Foreskin fibroblast (primary cell): ENCODE measurements at places on chromosomes 16 and 17.

DNA sequence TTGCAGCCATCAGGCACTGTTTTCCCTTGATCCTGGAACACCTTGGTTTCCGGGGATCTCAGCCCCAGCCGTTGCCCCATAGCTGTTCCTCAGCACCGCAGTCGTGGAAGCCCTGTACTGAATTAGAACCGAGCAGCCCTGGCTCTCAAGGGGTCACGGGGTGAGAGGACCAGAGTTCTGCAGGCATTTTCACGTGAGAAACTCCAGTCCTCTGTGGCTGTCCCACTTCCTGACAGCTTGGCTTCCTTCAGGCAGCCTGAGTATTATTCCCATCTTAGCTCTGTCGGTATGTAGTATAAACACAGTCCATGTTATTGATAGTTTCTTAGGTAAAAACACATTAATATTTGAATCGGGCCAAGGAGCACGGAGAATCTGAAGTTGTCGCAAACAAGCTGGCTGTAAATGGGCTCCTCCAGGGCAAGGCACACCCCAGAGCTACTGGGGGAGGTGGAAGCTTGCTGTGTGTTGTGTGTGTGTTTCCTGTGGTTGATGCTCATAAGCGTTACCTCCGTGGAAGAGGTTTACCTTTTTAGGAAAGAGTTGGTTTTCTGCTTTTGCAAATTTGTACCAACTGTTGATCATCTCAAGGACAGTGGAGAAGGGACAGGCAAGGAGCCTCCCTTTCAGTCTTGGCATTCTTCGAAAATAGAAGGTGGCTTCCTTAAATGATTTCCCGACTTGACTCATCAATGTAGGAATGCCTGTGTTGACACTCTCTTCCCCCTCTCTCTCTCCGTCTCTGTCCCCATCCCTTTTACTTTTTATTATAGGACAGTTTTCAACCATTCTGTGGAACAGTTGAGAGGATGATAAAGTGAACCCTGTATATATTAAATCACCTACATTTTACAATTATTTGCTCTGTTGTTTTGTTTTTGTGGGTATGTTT lies 208.9 kb upstream of the CHMP6 start:
- no peak for DNase-seq

DNA sequence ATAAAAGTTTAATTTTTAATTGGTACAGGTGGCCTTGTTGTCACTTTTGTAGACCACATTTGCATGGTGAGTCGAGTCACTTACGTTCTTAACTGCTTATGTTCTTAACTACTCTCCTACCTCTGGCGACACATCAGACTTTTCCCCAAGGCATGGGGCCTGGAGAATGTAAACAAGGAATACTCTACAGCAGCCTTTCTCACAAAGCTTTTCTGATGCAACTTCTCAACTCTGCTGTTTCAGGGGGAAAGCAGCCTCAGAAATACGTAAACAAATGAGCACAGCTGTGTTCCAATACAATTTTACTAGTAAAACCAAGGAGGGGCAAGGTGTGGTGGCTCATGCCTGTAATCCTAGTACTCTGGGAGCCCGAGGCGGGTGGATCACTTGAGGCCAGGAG lies 6.9 kb downstream of the KARS1 start:
- DNase-seq, result no peak

DNA sequence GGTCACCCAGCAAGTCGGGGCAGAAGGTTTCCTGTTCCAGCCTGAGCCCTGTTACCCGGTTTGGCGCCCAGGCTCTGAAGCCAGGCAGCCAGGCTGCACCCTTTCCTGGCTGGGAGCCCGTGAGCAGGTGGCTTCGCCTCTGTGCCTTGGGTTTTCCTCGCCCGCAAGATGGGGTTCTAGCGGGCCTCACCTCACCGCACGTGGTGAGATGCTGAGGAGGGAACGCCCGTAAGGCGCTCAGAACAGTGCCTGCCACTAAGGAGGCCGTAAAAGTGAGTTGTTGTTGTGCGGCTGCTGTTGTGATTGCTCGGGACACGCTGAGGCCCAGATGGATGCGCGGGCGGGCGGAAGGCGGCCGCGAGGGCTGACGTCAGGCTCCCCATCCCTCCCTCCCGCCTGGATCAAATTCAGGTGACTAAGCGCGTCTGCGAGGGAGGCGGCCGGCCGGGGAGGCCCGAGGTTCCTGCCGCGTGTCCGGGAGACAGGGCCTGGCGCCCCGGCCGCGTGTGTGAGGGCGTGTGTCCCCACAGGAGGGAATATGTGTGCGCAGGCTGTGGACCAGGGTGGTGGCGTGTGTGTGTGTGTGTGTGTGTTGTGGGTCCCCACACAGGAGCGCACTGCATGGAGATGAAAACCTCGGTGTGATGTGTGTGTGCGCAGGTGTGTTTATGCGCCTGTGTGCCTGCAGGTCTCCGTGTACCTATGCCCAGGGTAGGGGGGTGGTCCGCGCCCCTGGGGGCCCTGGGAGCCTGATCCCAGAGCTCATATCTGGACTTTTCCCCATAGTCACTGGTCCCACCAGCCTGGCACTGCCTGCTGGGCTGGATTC lies 4.3 kb downstream of the CAMKK1 start:
- peak; percentile 97 for DNase-seq

- peak; percentile 39 for DNase-seq
These were observed 65.9 kb downstream of the CEP95 start for GRCh38 chr17:64572682-64573154.

DNA sequence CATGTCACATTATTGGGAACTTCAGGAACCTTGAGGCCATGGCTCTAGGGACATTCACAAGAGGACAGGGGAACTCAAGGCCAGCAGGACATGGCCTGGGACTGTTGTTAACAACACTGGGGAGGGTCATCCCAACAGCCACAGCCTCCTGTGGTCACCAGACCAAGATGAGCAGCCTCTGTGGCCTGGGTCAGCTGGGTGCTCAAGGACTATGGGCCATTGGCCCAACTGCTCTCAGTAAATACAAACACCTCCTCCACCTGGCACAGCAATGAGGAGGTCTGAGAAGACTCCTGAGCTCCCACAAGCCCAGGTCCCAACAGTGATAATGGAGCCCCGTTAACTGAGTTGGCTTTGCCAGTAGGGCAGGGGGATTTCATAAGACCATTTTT lies 20.9 kb downstream of the KIFC3 start:
- no peak for DNase-seq

- no peak for DNase-seq
These were observed 12.2 kb downstream of the NOD2 start for GRCh38 chr16:50705436-50706110.

DNA sequence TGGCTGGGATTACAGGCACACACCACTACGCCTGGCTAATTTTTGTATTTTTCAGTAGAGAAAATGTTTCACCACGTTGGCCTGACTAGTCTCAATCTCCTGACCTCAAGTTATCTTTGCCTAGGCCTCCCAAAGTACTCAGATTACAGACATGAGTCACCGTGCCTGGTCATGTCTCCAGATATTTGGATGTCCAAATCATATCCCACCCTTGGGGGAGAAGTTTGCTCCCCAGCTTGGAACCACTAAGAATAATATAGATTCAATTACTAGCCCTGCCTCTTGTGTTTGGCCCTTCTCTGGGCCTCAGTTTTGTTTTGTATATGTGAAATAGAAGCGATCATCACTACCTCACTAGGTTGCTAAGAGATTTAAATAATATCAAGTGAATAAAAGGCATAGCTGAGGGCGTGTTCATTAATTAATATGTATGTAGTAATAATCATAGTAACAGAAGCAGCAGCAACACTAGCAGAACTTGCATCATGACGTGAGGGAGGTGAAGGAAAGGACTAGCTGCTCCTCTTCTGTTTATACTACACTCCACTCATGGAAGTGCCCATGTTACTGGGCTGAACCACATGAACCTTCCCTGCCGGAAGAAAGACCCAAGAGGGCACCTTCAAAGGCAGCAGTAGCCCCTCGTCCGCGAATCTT lies 253.6 kb upstream of the XYLT1 start:
- peak; percentile 90 for DNase-seq

DNA sequence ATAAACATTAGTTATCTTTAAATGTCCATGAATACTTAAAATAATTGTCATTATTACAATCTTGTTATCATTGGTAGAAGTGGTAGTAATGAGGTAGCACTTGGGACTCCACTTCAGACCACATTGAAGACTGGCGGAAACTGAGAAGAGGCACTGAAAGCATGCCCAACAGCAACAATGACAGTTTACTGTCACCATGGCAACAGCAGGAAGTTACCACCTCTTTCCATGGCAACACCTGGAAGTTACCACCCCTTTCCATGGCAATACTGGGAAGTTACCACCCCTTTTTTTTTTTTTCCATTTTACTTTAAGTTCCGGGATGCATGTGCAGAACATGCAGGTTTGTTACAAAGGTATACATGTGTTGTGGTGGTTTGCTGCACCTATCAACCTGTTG lies 494.9 kb upstream of the RBFOX1 start:
- no peak for DNase-seq

GRCh38 chr17:62809656-62810055 lies 1.5 kb upstream of the MARCHF10 start:
- DNase-seq, result peak; percentile 77

DNA sequence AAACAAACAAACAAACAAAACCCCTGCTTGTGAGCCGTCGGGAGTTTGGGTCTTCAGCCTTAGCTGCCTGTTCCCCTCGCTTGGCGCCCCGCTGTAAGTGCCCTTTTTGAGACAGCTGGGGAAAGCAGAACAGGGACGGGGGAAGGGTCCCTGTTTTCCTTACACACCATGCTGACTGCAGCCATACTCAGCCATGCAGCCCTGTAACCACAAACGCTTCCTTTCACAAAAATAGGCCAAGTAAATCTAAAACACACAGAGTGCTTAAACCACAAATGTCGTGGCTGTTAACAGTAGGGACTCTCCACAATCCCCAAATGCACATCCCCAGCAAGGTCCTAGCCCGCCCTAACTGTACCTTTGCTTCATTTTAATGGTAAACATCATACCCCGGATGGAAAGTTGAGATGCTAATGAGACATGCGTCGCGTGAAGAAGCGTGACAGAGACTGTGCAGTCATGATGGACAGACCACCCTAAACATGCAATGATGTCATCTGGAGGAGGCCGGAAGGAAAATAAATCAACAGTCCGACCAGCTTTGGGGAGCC lies 129.9 kb downstream of the MGAT5B start:
- no peak for DNase-seq

DNA sequence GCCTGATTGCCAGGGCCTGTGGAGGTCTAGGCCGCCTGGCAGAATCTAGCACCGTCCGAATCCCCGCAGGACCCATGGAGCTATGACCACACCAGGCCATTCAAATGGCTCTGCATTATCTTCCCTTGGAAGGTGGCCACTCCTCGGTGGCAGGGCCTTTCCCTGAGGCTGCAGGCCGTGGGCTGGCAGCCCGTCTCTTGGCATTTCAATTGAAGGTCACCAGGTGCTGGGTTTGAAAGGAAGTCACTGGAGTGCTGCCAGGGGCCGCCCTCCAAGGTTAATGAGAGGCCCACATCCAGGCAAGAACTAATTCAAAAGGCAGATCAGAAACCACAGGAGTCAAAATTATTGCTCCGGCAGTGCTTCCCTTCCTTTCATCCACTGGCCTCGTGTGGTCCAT lies 27.7 kb upstream of the CACNG5 start:
- DNase-seq, result no peak

DNA sequence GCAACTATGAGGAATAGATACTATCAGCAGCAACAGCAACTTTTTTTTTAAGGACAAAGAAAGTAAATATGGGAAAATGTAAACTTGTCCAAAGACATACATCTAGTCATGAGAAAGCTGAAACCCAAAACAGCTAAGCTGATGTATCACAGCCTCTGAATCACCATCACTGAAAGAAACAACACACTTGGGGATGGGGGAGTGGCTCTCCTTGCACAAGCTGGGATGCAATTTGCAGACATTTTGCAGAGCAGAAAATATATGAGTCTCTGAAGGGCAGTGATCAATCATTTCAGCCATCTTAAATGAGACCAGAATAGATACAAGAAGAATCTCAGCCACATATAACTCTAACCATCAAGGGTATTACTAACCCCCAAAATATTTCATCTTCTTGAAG lies 79.1 kb downstream of the GRIN2A start:
- no peak for DNase-seq

GRCh38 chr16:10600782-10601443 lies 20.5 kb upstream of the EMP2 start:
- peak; percentile 73 for DNase-seq

DNA sequence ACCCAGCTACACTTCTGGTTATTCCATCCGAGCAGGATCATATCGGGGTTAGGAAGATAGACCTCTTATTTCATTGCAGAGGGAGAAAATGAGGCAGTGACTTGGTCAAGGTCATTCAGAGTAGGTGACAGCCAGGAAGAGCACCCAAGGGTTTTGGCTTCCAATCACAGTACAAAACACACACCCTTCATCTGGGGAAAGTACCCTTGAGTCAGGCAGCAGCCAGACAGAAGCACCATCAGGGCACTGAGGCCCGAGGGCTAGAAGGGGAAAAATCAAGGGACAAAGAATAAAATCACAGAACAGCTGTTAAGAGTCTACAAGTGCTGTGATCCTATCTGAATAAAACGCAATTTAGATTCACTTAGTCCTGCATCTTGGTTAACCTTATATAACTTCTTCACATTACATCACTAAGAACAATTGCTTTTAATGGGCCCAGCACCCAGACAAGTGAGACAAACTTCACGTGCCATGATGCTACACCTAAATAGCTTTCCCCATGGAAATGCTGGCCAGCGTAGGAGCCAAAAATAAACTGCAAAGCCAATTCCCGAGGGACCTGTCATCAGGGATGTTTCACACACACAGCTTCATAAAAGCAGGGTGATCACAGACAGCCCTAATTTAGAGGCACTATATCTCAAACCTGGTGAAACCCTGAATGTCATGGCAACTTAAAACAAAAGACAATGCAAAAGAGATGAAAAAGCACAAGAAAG lies 4.9 kb downstream of the UBE2O start:
- no peak for DNase-seq

DNA sequence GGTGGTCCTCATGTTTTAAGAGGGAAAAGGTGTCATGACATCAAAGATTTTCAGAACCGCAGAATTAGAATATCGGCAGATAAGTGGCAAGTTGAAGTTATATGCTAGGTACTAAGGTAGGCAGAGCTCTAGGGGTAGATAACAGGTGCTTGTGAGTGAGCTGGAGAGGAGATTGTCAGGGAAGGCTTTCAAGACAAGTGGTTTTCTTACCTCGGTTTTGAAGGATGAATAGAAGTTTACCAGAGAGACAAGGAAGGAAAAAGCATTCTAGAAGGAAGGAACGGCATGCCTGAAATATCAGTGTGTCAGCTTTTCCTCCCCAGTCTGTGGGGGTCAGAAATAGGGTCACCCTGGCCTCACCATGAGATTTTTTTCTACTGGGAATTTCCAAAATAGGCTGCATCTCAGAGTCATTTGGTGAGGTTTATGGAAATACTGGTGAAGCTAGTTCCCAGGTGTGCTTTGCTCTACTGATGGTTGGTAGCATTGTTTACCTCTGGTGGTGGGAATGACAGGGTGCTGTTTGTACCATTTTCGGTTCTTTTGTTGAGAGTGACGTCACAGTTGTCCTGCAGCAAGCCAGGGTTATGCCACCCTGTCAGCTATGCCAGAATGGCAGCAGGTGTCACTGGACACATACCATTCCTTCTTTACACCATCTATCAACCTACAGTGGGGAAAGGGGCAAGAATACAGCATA lies 112.5 kb downstream of the MSI2 start:
- no peak for DNase-seq

- no peak for DNase-seq
These were observed 45.6 kb downstream of the PRMT7 start for GRCh38 chr16:68356249-68356918.

- no peak for DNase-seq
These were observed 147.9 kb downstream of the STX8 start for GRCh38 chr17:9427465-9428315.
